ENCODE measurements at places on chromosomes 13 and 19.
A peak's percentile ranks its signal among the peaks of the same experiment; 100 is the strongest.

GRCh38 chr13:112602189-112602588, 14.2 kb upstream of the TUBGCP3 start:
- DNase-seq: no peak
- no peak overlapping the region for H3K27ac ChIP-seq
- no peak overlapping the region for H3K4me3 ChIP-seq

- H3K4me1 ChIP-seq: no peaks in the 10 kb centered on the region
- H3K4me3 ChIP-seq: no peak overlapping the region
- H3K27ac ChIP-seq: no peak overlapping the region
- H3K36me3 ChIP-seq: no peaks in the 10 kb centered on the region
- no peak for DNase-seq
- H3K27me3 ChIP-seq: no peaks in the 10 kb centered on the region
Measured at GRCh38 chr19:54506079-54506478, 3.4 kb downstream of the LAIR2 start.

DNA sequence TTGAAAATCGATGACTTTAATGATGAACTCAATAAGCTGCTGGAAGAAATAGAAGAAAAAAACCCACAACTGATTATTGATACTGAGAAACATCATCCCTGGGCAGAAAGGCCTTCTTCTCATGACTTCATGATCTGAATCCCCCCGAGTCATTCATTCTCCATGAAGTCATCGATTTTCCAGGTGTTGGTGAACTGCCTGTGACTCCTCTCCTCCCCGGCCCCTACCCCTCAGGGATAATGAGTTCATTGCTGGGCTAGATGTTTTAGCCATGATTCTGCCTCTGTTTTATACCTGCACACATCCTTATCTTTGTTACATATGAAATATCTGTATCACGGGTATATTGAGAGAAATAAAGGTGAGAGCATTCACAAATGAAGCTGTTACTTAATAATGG, 34.6 kb downstream of the NLRP2 start:
- H3K27ac ChIP-seq: no peak overlapping the region
- no peaks in the 10 kb centered on the region for H3K27me3 ChIP-seq
- DNase-seq: no peak
- H3K4me1 ChIP-seq: no peaks in the 10 kb centered on the region
- no peaks in the 10 kb centered on the region for H3K36me3 ChIP-seq

DNA sequence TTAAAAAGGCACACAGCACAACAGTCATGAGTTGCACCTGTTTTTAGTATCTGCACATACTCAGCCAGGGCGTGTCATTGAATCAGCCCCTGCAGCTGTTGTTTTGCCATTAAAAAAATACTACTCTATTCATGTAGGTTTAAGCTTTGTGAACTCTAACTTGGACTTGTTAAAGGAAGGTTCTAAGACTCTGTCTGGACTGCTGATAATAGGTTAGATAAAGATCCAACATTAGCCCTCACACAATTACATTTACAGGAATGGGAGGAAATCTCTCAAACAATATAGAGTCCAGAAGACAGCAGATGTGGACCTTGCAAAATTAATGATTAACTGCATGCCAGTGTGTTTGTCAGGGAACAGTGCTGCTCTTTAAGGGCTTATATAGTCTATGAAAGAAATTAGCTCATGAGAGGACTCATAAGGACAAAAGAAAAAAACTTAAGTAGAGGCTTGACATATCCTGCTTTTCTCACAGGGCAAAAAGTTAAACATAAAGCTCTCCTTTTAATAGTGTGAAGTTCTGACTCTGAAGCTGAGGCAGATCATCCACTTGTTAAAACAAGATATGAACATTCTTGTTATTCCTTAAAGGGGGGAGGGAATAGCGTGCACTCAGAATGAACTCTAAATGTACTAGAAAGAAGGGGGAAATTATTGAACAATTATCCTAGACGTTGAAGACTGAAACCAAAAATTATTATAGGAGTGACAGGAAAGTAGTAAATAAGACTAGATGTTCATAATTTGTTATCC, 243.6 kb downstream of the NDFIP2 start:
- no peak for DNase-seq
- H3K27ac ChIP-seq: no peak overlapping the region
- no peaks in the 10 kb centered on the region for H3K36me3 ChIP-seq
- no peaks in the 10 kb centered on the region for H3K27me3 ChIP-seq
- H3K4me3 ChIP-seq: no peak overlapping the region
- H3K4me1 ChIP-seq: no peaks in the 10 kb centered on the region

- H3K36me3 ChIP-seq: no peaks in the 10 kb centered on the region
- no peak for DNase-seq
- H3K4me1 ChIP-seq: no peaks in the 10 kb centered on the region
- H3K27me3 ChIP-seq: no peaks in the 10 kb centered on the region
Measured at GRCh38 chr13:35994131-35994966, 136.8 kb downstream of the DCLK1 start.

GRCh38 chr13:40495621-40496001, 170.8 kb downstream of the FOXO1 start:
- no peak overlapping the region for H3K27ac ChIP-seq
- no peaks in the 10 kb centered on the region for H3K36me3 ChIP-seq
- H3K4me3 ChIP-seq: no peak overlapping the region
- no peaks in the 10 kb centered on the region for H3K4me1 ChIP-seq
- DNase-seq: no peak

- H3K4me3 ChIP-seq: peak overlapping the region; percentile 73
- no peaks in the 10 kb centered on the region for H3K36me3 ChIP-seq
Measured at GRCh38 chr19:18418483-18419194, 559 bp upstream of the SSBP4 start.

GRCh38 chr19:5575590-5575989, 7.8 kb upstream of the TINCR start:
- DNase-seq: no peak
- no peaks in the 10 kb centered on the region for H3K36me3 ChIP-seq
- H3K27ac ChIP-seq: no peak overlapping the region
- no peaks in the 10 kb centered on the region for H3K4me1 ChIP-seq
- H3K4me3 ChIP-seq: no peak overlapping the region

GRCh38 chr13:66574606-66575005, 655.5 kb downstream of the PCDH9 start:
- H3K4me3 ChIP-seq: no peak overlapping the region
- H3K4me1 ChIP-seq: no peaks in the 10 kb centered on the region
- no peak overlapping the region for H3K27ac ChIP-seq
- no peaks in the 10 kb centered on the region for H3K36me3 ChIP-seq
- no peaks in the 10 kb centered on the region for H3K27me3 ChIP-seq

- H3K36me3 ChIP-seq: peaks cover 24% of the 10 kb centered on the region
- no peak overlapping the region for H3K4me3 ChIP-seq
- no peaks in the 10 kb centered on the region for H3K27me3 ChIP-seq
- DNase-seq: no peak
Measured at GRCh38 chr19:41904118-41904870, 21.3 kb downstream of the ARHGEF1 start.

GRCh38 chr19:29897466-29897865, 44.6 kb upstream of the URI1 start:
- no peak overlapping the region for H3K27ac ChIP-seq
- H3K36me3 ChIP-seq: no peaks in the 10 kb centered on the region
- H3K4me3 ChIP-seq: no peak overlapping the region
- DNase-seq: no peak
- H3K4me1 ChIP-seq: no peaks in the 10 kb centered on the region
- no peaks in the 10 kb centered on the region for H3K27me3 ChIP-seq

DNA sequence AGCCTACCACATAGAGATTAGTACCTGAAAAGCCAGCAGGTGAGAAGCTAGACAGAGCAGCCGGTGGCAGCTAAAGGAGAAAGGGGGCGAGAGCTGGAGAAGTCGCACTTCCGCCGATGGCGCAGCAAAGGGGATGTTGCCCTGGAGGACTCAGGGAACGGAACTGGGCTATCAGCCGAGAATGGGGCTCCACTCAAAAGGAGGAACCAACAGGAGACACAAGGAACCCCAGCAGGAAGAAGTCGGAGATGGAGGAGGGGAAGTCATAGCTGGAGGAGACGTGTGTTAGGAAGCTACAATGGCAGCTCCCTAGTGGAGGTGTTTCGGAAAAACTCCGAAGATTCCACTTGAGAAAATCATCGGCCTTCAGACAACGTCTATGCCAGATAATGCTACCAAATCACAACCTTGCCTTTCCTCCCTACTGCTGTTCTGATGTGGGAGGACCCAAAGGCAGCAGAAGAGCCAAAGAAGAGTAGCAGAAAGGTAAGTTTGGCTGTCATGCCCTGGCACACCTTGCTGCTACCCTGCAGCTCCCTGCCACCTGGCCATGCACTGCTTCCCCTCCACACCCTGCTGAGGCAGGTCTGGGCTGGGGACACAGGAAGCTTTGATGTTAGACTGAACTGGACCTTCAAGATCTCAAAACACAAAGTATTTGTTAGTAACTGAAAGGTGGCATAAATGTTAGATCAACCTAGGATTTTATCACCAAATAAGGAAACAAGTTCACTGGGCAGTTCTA, 127.9 kb downstream of the DLEU7 start:
- no peak for DNase-seq
- H3K4me3 ChIP-seq: no peak overlapping the region

- DNase-seq: no peak
- H3K27me3 ChIP-seq: no peaks in the 10 kb centered on the region
- H3K36me3 ChIP-seq: no peaks in the 10 kb centered on the region
- H3K4me3 ChIP-seq: no peak overlapping the region
- H3K27ac ChIP-seq: no peak overlapping the region
- no peaks in the 10 kb centered on the region for H3K4me1 ChIP-seq
Measured at GRCh38 chr13:75391432-75392100, 90.4 kb downstream of the TBC1D4 start.

GRCh38 chr13:76043874-76044273, 407.7 kb downstream of the LMO7 start:
- no peak overlapping the region for H3K27ac ChIP-seq
- no peaks in the 10 kb centered on the region for H3K4me1 ChIP-seq
- H3K36me3 ChIP-seq: no peaks in the 10 kb centered on the region
- no peak overlapping the region for H3K4me3 ChIP-seq
- no peaks in the 10 kb centered on the region for H3K27me3 ChIP-seq

DNA sequence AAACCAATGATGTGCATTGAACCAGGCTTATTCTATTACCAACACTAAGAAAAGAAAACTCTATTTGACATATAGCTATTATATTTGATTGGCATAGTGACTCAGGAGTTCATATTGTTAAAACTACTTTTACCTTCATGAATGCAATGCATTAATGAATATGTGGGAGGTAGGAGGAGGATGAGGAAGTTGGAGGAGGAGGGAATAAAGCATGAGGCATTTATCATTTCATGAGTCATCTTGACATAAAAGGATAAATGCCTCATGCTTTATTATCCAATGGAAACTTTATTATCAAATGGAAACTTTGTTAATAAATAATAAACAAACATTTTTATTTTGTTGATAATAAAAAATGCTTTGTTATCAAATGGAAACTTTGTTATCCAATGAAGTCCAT, 116.5 kb downstream of the SPRY2 start:
- H3K36me3 ChIP-seq: no peaks in the 10 kb centered on the region
- H3K4me3 ChIP-seq: no peak overlapping the region
- no peaks in the 10 kb centered on the region for H3K4me1 ChIP-seq
- H3K27ac ChIP-seq: no peak overlapping the region
- no peak for DNase-seq

- no peak overlapping the region for H3K4me3 ChIP-seq
- H3K27me3 ChIP-seq: no peaks in the 10 kb centered on the region
- peaks cover 8% of the 10 kb centered on the region for H3K4me1 ChIP-seq
- no peaks in the 10 kb centered on the region for H3K36me3 ChIP-seq
- no peak overlapping the region for H3K27ac ChIP-seq
Measured at GRCh38 chr19:47497821-47498520, 14.0 kb upstream of the KPTN start.

DNA sequence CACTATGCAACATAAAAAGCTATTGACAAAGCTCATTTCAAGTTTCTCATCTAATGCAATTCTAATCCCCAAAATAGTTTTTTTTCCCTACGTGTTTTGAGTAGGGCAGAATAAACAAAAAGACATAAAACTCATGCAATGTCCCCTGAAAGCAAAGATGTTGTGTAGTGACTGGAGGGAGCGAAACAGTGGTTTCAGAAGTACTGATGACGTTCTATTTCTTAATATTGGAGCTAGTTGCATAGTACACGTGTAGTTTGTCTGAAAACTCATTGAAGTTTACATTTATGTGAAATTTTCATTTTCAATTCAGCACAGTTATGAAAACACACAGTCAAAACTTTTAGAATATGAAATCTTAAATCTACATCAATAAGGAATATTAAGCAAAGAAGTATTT, 31.6 kb downstream of the USP12 start:
- H3K27me3 ChIP-seq: no peaks in the 10 kb centered on the region
- no peak overlapping the region for H3K4me3 ChIP-seq
- H3K4me1 ChIP-seq: no peaks in the 10 kb centered on the region

Measured in breast epithelium (tissue), 4 donors.